ENCODE measurements at places on chromosomes 16 and 17.

- no peak for DNase-seq
- no peak overlapping the region for H3K27ac ChIP-seq
- H3K4me3 ChIP-seq = peak overlapping the region; percentile 13
Observed at GRCh38 chr16:164827-165538, 795 bp upstream of the HBM start.

DNA sequence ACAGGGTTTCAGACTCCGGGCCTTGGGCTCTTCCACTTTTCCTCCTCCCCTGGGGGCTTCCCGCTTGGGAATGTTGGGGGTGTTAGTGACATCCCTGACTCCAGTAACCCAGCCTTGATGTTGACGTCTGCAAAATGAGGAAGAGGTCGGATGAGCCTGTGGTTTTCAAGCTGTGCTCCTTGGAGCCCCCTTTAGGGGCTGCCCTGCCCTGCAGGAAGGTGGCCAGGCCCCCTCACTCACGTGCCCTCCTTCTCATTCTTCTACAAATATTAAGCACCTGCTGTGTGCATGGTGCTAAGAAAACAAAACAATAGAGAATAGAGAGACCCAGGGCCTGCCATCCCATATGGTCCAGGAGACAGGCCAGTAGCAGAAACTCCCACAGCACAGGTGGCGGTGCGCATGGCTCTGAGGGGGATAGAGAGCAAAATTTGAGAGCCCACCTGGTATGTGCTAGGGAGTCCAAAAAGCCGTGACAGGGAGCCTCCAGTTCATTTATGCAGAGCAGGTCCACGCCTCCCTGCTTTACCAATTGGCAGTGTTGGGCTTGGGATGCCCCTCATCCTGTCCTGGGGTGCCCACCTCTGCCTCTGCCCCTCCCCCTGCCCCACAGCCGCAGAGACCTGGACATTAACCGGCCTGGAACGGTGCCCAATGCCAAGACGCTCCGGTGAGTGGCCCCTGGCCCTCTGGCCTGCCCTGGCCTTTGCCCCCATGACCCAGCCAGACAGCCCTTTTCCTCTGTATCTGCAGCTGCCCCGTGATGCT lies 7.4 kb downstream of the NDRG4 start:
- no peak overlapping the region for H3K27ac ChIP-seq
- H3K4me1 ChIP-seq = no peaks in the 10 kb centered on the region
- H3K36me3 ChIP-seq = no peaks in the 10 kb centered on the region
- H3K4me3 ChIP-seq = no peak overlapping the region
- no peaks in the 10 kb centered on the region for H3K27me3 ChIP-seq

DNA sequence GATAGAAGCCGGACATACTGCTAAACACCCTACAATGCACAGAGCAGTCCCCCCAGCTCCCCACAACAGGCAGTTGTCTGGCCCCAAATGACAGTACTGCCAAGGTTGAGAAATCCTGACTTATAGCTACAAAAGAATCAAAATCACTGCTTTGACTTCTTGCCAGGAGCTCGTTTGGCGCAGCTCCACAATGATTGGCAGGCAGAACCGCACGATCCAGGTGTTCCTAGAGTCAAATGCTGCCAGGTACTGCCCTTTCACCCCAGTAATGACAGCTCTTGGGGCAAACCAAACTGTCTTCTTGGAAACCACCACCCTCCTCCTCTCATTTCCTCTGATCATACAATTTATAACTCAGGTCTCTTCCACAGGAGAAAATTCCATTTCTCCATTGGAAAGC lies 2.2 kb upstream of the TMC5 start:
- no peaks in the 10 kb centered on the region for H3K36me3 ChIP-seq
- H3K27me3 ChIP-seq = peaks cover 7% of the 10 kb centered on the region
- peaks cover 5% of the 10 kb centered on the region for H3K4me1 ChIP-seq
- H3K27ac ChIP-seq = no peak overlapping the region
- DNase-seq = no peak
- no peak overlapping the region for H3K4me3 ChIP-seq

GRCh38 chr17:49688848-49689247 lies 11.0 kb upstream of the SPOP start:
- H3K27me3 ChIP-seq = no peaks in the 10 kb centered on the region
- no peak overlapping the region for H3K27ac ChIP-seq
- H3K4me3 ChIP-seq = no peak overlapping the region
- no peaks in the 10 kb centered on the region for H3K4me1 ChIP-seq

DNA sequence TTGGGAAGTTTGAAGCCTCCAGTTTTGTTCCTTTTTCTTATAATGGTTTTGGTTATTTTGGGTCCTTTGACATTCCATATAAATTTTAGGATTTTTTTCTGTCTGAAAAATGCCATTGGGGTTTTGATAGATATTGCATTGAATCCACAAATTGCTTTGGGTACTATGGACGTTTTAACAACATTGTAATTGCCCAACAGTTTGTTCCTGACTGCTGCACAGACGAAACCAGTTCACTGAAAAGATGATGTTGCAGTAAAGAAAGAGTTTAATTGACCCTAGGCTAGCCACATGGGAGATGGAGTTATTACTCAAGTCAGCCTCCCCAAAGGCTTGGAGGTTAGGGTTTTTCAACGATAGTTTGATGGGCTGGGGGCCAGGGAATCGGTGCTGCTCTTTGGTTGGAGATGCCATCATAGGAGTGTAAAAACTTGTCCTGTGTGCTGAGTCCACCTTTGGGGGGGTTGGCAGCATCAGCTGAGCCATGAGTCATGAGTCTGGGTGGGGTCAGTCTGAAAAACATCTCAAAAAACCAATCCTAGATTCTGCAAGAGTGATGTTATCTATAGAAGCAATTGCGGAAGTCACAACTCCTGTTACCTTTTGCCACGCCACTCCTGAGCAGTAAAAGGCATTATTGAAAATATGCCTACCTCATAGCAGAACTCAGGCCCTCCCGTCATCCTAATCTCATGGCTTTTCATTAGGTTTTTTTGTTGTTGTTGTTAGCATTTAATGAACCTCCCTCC lies 2.7 kb upstream of the PRSS41 start:
- no peaks in the 10 kb centered on the region for H3K36me3 ChIP-seq
- H3K27ac ChIP-seq = no peak overlapping the region
- H3K4me3 ChIP-seq = no peak overlapping the region
- no peaks in the 10 kb centered on the region for H3K27me3 ChIP-seq
- H3K4me1 ChIP-seq = 0 out of 2 replicates have a peak, but pooled peaks cover 2% of the 10 kb centered on the region
- DNase-seq = no peak

DNA sequence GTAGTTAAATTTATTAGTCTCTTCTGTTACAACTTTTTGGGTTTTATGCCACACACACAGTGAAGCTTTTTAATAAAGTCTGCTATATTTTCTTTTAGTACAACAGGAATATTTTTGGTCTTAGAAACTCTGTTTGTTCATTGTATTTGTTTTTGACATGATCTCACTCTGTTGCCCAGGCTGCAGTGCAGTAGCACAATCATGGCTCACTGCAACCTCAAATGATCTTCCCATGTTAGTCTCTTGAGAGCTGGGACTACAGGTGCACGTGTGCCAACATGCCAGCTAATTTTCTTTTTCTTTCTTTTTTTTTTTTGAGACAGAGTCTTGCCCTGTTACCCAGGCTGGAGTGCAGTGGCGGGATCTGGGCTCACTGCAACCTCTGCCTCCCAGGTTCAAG lies 27.1 kb downstream of the PPM1D start:
- H3K36me3 ChIP-seq = no peaks in the 10 kb centered on the region
- H3K27me3 ChIP-seq = no peaks in the 10 kb centered on the region
- DNase-seq = no peak
- H3K27ac ChIP-seq = no peak overlapping the region
- H3K4me1 ChIP-seq = no peaks in the 10 kb centered on the region
- H3K4me3 ChIP-seq = no peak overlapping the region

- H3K27ac ChIP-seq = no peak overlapping the region
- H3K4me3 ChIP-seq = no peak overlapping the region
- H3K36me3 ChIP-seq = peaks cover 18% of the 10 kb centered on the region
- no peak for DNase-seq
- H3K4me1 ChIP-seq = no peaks in the 10 kb centered on the region
Observed at GRCh38 chr17:49603720-49604119, 28.0 kb downstream of the NXPH3 start.

GRCh38 chr17:63949576-63950250 lies 17.6 kb upstream of the CD79B start:
- no peaks in the 10 kb centered on the region for H3K4me1 ChIP-seq
- no peak overlapping the region for H3K4me3 ChIP-seq
- no peaks in the 10 kb centered on the region for H3K36me3 ChIP-seq
- H3K27ac ChIP-seq = no peak overlapping the region
- DNase-seq = no peak

DNA sequence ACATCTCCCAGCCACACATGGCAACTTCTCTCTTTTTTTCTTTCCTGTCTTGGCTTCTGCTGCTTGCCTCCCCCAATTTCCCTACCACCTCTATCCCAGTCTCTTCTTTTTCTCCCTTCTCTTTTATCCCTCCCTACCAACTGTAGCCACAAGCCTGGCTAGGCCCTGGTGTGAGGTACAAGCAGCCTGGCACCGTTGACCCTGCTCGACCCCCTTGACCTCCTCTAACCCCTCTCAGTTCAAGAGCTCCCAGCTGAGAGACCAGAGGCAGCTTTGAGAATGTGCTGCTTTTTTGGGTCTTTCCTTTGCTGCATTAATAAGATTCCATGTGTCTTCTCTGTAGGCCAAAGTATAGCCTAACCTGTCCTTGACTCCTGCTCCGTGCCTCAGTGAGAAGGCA lies 32.3 kb downstream of the B9D1 start:
- no peak overlapping the region for H3K4me3 ChIP-seq
- no peaks in the 10 kb centered on the region for H3K27me3 ChIP-seq
- DNase-seq = no peak
- H3K27ac ChIP-seq = no peak overlapping the region
- no peaks in the 10 kb centered on the region for H3K36me3 ChIP-seq

- no peaks in the 10 kb centered on the region for H3K36me3 ChIP-seq
- no peaks in the 10 kb centered on the region for H3K27me3 ChIP-seq
- H3K4me1 ChIP-seq = no peaks in the 10 kb centered on the region
- H3K4me3 ChIP-seq = no peak overlapping the region
- no peak for DNase-seq
Observed at GRCh38 chr16:23824909-23825308, 10.9 kb upstream of the PRKCB start.

DNA sequence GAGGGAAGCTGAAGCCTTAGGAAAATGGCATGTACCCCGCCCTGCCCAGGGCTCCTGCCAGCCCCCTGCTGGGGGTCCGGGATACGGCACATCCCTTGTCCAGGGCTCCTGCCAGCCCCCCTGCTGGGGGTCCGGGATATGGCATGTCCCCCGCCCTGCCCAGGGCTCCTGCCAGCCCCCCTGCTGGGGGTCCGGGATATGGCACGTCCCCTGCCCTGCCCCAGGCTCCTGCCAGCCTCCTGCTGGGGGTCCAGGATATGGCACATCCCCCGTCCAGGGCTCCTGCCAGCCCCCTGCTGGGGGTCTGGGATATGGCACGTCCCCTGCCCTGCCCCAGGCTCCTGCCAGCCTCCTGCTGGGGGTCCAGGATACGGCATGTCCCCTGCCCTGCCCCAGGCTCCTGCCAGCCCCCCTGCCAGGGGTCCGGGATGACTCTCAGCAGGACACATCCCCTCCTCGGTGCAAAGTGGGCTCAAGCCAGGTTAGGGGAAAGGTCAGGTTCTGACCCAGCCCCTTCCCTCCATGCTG lies 43.2 kb downstream of the RPH3AL start:
- no peaks in the 10 kb centered on the region for H3K4me1 ChIP-seq
- H3K36me3 ChIP-seq = no peaks in the 10 kb centered on the region
- DNase-seq = no peak
- H3K4me3 ChIP-seq = no peak overlapping the region
- no peaks in the 10 kb centered on the region for H3K27me3 ChIP-seq

GRCh38 chr17:31532081-31532480 lies 140.6 kb downstream of the RAB11FIP4 start:
- peaks cover under 1% of the 10 kb centered on the region for H3K4me1 ChIP-seq
- DNase-seq = no peak
- no peak overlapping the region for H3K27ac ChIP-seq

GRCh38 chr16:4979736-4980660 lies 21.9 kb downstream of the SEC14L5 start:
- H3K4me1 ChIP-seq = no peaks in the 10 kb centered on the region
- peaks cover 2% of the 10 kb centered on the region for H3K27me3 ChIP-seq
- no peak overlapping the region for H3K27ac ChIP-seq
- H3K4me3 ChIP-seq = no peak overlapping the region

- H3K27me3 ChIP-seq = no peaks in the 10 kb centered on the region
- peak; percentile 77 for DNase-seq
- no peak overlapping the region for H3K27ac ChIP-seq
- no peak overlapping the region for H3K4me3 ChIP-seq
Observed at GRCh38 chr17:7045492-7046126, 1.7 kb upstream of the SLC16A11 start.

- peaks cover 2% of the 10 kb centered on the region for H3K4me1 ChIP-seq
- H3K27ac ChIP-seq = no peak overlapping the region
- no peak for DNase-seq
- H3K4me3 ChIP-seq = no peak overlapping the region
Observed at GRCh38 chr16:72985148-72985941, 62.6 kb downstream of the ZFHX3 start.

DNA sequence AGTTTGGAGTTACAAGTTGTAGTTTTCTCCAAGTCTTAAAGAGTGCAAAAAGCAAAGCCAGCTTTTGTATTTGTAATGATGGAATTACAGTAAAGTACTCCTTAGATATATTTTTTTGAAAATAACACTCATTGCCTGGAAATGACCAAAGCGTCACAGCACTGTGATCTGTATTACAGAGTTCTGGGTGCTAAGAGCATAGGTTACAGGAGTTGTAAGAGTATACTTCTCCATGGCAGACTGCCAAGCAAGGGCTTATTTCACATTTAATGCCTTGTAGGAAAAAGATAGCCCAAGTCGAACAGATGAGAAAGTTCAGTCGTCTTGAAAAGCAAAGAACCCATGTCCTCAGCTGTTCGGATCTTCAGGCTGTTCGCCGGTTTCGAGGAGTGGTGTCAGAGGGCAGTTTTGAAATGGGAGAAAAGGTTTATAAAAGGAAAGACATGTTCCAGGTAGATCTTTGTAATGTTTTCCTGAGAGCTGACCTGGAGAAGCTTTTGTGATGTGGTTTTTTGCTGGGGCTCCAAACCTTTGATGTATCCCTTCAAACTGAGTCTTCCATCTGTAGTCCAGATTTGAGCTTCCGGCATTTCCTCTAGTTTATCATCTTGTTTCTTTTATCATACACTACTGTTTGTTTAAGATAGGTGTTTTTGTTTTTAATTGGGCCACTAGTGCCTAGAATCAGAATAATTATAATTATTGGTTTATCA lies 41.3 kb downstream of the ERCC4 start:
- no peak overlapping the region for H3K4me3 ChIP-seq
- H3K27me3 ChIP-seq = no peaks in the 10 kb centered on the region
- H3K36me3 ChIP-seq = no peaks in the 10 kb centered on the region
- H3K27ac ChIP-seq = peak overlapping the region; percentile 95

DNA sequence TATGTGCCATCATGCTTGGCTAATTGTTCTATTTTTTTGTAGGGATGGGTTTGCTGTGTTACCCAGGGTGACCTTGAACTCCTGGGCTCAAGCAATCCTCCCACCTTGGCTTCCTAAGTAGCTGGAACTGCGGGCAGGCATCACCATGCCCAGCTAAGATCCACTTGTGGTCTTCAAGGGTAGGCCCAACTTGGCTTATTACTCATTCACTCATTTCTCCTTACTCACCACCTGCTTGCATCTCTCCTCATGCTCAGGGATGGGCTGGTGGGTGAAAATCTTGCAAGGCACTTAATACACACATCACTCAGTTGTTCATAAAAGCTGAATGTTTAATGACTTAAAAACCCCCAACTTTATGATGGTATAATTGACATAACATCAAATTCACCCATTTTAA lies 207.8 kb downstream of the SHISA9 start:
- no peaks in the 10 kb centered on the region for H3K4me1 ChIP-seq
- H3K27ac ChIP-seq = no peak overlapping the region
- no peaks in the 10 kb centered on the region for H3K36me3 ChIP-seq

- no peaks in the 10 kb centered on the region for H3K36me3 ChIP-seq
- no peak overlapping the region for H3K4me3 ChIP-seq
- H3K27me3 ChIP-seq = no peaks in the 10 kb centered on the region
- peak; percentile 22 for DNase-seq
- no peak overlapping the region for H3K27ac ChIP-seq
Observed at GRCh38 chr16:74862743-74863244, 88.2 kb upstream of the FA2H start.

Measured in Panc1 (cell line).